Chondrocyte (in vitro differentiated cells): ENCODE measurements at places on chromosomes 6 and 20. TPM values are rescaled to one million over a fixed set of nuclear protein-coding genes. Genes with fewer than 3 reads are reported as not detected.

AURKA gene
- 8.7 to 10.5 TPM (median 9.6 TPM) in 3 replicates for total RNA-seq

KCNG1 gene
- total RNA-seq, result 2.9 to 14.6 TPM (median 13.0 TPM) in 3 replicates

IFT52 gene
- total RNA-seq, result 38.9 to 41.1 TPM (median 39.8 TPM) in 3 replicates

- H3K4me1 ChIP-seq, result peaks cover 23% of the 10 kb centered on the region
- no peaks in the 10 kb centered on the region for H3K36me3 ChIP-seq
- no peak overlapping the region for H3K4me3 ChIP-seq
- no peaks in the 10 kb centered on the region for H3K27me3 ChIP-seq
These were observed 3.7 kb upstream of the ARMH2 start for GRCh38 chr6:24802271-24803059.

DNA sequence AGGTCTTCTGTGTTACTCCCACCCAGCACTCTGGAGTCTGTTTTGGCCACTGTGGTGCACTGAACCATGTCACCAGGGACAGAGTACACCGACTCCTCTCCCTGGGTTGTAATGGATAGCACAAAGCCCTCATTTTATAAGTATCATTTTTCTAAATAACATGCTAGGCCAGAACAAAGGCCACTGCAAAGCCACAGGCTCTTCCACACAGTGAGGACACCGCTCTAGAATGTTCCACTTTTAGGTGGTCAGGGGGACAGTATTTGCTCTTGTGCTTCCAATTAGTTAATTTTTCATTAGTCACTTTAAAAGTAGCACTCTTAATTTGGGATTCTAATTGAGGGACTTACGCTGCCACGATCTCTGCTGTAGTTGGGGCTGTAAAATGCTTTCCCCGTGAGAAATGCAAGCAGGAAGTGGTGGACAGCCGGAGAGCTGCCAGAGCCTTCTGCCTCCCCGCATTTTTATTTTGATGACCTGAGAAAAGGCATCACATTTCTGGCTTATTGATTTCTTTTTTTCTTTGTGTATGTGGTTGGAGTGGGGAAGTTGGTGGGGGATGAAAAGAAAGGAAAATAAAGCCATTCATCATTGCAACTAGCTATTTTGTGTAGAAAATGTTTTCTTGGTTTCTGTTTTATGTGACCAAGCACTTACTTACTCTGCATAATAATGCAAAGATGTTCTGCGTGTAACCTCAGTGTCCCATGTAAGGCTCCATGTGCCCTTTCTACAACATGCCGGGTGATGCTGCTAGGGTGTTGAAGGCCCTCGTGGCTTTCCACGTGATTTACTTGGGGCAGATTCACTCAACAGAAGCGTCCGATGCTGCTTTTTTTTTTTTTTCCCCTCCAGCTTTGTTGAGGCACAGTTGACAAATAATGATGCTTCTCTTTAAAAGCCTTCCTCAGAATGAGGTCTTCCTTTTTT is 195.9 kb downstream of the SASH1 start:
- no peaks in the 10 kb centered on the region for H3K27me3 ChIP-seq
- no peak for DNase-seq
- peak overlapping the region; percentile 85 for H3K27ac ChIP-seq
- H3K4me1 ChIP-seq, result peaks cover 15% of the 10 kb centered on the region
- peak overlapping the region; percentile 26 for H3K4me3 ChIP-seq
- peaks cover 46% of the 10 kb centered on the region for H3K36me3 ChIP-seq

- H3K27me3 ChIP-seq, result no peaks in the 10 kb centered on the region
- no peak for DNase-seq
- H3K4me1 ChIP-seq, result peaks cover 54% of the 10 kb centered on the region
- H3K4me3 ChIP-seq, result peak overlapping the region; percentile 80
These were observed 1.2 kb downstream of the TAB2 start for GRCh38 chr6:149318581-149319286.

GRCh38 chr6:13604135-13604534 is 11.0 kb upstream of the NOL7 start:
- DNase-seq, result no peak
- H3K36me3 ChIP-seq, result peaks cover 23% of the 10 kb centered on the region

- H3K4me3 ChIP-seq, result no peak overlapping the region
- no peak overlapping the region for H3K27ac ChIP-seq
- peaks cover 5% of the 10 kb centered on the region for H3K27me3 ChIP-seq
These were observed 165.1 kb downstream of the LMBRD1 start for GRCh38 chr6:69631552-69632346.

DNA sequence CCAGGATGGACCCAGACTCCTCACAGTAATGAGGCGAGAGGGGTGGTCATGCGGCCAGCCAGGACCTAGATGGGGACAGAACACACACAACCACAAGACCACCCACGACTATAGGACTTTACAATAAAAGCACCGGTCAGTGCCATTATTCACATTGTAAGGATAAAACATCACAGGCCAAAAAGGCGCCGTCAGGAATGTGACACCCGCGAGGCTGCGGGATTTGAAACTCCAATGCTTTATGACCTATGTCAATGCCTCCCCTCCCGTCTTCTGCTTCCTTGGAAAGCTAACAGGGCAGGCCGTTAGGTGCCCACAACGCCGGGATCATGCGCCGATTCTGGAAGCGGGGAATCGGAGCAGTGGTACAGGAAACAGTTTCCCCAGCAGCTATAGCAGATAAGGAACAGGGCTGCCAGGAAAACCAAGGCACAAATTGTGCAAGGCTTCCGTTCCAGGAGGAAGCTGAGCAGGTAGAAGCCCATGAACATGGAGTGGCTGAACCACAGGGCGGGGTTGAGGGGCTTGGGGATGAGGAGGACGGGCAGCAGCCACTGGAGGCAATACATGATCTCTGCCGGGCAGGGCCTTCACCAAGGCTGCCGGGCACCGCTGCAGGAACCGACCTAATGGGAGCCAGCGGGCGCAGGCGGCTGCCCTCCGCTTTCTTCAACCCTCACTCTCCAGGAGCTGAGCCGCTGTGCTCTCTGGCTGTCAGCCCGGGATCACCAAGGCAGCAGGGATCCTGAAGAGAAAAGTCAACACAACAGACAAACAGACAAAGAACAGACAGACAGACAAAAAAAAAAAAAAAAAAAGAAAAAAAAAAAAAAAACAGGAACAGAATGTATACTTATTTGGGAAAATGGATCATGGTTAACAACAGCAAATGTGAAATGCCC is 2.2 kb upstream of the NNAT start:
- peak overlapping the region; percentile 65 for H3K27ac ChIP-seq
- peaks cover 15% of the 10 kb centered on the region for H3K36me3 ChIP-seq
- peaks cover 66% of the 10 kb centered on the region for H3K4me1 ChIP-seq
- DNase-seq, result no peak

DNA sequence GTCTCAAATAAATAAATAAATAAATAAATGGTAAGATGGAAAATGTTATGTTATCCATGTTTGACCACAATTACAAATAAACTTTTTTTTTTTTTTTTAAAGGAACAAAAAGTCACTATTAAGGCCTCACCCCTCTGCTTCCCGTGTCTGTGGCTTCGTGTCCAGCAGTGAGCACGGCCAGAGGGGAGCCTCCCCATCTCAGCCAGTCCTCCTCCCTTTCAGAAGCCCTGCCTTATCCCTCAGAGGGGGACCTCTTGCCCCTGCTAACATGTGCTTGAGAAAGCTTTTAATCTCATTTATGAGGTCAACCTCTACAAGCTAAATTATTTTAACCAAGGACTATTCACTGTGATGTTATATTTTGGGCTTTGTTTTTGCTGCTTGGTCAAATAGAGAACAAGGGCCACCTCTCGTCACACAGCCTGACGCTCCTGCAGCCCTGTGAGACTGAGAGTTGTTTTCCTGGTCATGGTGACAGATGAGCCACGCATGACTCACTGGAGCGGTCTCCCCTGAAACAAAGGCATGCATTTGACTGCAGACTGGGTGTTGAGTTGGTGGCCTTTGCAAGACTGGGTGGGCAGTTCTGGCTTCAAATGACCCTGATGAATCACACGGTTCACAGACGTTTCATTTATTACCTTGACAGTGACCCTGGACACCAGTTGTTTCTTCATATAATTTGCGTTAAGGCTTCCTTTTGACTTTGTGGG is 131.8 kb downstream of the TIAM2 start:
- no peak overlapping the region for H3K4me3 ChIP-seq
- peak overlapping the region; percentile 95 for H3K27ac ChIP-seq
- H3K36me3 ChIP-seq, result peaks cover 2% of the 10 kb centered on the region

DNA sequence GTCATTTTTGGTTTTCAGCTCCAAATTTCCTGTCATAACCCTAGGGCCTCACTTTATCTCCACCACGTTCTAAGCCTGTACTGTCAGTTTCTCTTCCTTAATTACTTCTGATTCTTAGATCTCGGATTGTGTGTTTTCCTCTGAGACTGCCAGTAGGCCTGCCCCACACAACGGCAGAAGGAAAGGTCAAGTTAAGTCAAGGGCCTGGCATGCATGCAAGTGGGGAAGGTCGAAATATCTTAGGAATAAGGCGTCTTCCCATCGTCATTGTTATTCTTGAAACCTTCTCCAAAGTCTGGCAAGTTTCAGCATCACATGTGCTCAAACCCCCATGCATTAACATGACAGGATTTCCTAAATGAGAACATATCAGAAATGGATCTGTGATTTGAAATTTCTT is 203.5 kb upstream of the TSHZ2 start:
- no peaks in the 10 kb centered on the region for H3K4me1 ChIP-seq
- DNase-seq, result no peak
- no peak overlapping the region for H3K4me3 ChIP-seq
- no peaks in the 10 kb centered on the region for H3K36me3 ChIP-seq
- no peaks in the 10 kb centered on the region for H3K27me3 ChIP-seq

DNA sequence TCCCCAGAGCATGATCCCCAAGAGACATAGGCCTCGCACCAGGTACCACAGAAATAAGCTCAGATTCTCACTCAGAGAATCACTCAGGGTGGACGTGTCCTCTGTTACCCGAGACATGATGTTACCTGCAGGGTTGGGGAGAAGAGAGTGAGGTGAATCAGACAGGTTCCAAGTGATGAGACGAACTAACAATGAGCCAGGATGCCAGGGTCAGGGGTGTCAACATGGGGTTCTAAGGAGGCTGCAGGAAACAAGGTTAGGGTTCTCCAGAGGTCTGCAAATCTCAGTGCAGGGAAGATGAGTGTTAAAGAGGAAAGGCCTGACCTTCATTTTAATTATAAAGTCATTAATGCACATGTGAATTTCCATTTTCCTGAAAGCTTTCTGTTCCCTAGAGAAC is 2.5 kb downstream of the TAP1 start:
- H3K27me3 ChIP-seq, result peaks cover 9% of the 10 kb centered on the region
- H3K27ac ChIP-seq, result no peak overlapping the region
- H3K36me3 ChIP-seq, result peaks cover 29% of the 10 kb centered on the region
- no peak overlapping the region for H3K4me3 ChIP-seq
- peaks cover 24% of the 10 kb centered on the region for H3K4me1 ChIP-seq

DNA sequence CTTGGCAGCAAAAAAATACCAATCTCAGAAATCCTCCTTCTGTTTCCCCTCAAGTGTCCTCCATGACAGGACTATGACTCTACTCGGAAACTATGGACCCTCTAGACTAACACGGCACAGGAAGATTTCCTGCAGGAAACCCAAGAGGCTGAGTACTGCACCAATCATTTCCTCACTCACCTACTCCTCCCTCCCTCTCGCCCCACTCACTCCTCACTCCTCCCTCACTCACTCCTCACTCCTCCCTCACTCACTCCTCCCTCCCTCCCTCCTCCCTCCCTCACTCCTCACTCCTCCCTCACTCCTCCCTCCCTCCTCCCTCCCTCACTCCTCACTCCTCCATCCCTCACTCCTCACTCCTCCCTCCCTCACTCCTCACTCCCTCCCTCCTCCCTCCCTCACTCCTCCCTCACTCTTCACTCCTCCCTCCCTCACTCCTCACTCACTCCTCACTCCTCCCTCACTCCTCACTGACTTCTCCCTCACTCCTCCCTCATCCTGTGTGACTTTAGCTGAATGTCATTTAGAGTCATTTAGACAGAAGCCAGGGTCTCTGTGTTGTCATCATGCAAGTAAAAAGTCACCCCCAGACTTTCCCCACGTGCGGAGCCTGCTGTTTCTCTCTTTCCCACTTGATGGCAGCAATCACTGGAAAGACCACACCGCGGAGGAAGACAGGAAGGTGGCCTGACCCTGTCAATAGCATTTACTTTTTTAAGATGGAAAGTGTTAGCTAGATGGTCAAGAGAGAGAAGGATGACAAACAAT is 226.8 kb upstream of the PDE10A start:
- peaks cover 2% of the 10 kb centered on the region for H3K27me3 ChIP-seq
- H3K4me1 ChIP-seq, result peaks cover 7% of the 10 kb centered on the region
- H3K4me3 ChIP-seq, result no peak overlapping the region
- no peak overlapping the region for H3K27ac ChIP-seq
- H3K36me3 ChIP-seq, result peaks cover 4% of the 10 kb centered on the region

DNA sequence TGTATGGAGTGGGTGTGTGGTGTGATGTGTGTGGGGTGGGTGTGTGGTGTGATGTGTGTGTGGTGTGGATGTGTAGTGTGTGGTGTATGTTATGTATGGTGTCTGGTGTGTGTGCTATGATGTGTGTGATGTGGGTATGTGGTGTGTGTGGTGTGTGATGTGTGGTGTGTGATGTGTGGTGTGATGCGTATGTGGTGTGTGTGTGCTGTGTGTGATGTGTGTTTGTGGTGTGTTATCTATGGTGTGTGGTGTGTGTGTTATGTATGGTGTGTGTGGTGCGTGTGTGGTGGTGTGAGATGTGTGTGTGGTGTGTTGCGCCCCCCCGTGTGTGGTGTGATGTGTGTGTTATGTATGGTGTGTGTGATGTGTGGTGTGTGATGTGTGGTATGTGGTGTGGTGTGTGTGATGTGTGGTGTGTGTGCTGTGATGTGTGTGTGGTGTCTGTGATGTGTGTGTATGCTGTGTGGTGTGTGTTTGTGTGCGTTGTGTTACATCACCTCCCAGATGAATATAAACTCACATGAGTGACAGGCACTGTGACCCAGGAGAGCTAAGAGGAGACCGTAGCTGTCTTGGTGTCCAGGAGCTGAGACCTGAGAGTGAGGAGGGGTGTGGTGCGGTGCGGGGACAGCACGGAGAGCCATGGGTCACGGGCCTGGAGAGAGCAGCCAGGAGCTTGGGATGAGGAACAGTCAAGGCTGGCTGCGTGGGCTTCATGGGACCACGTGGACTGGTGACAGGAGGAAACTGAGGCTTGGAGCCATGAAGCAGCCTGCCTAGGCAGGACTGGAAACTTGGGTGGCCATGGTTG is 8.8 kb downstream of the DLGAP4 start:
- no peak overlapping the region for H3K4me3 ChIP-seq
- no peaks in the 10 kb centered on the region for H3K4me1 ChIP-seq
- peaks cover 45% of the 10 kb centered on the region for H3K27me3 ChIP-seq
